ENCODE measurements at places on chromosomes 5 and 9. TPM values are rescaled to one million over a fixed set of nuclear protein-coding genes. Genes with fewer than 3 reads are reported as not detected.

- no peak for DNase-seq
Measured at GRCh38 chr9:89675058-89675742, 70.4 kb downstream of the GADD45G start.

The ARL14EPL gene
- not detected for total RNA-seq

The FABP6 gene
- total RNA-seq = not detected

The NXNL2 gene
- 5.2 TPM for total RNA-seq

- DNase-seq = no peak
Measured at GRCh38 chr9:105158898-105159297, 85.6 kb upstream of the SLC44A1 start.

The FBXL7 gene
- total RNA-seq = not detected

The PCDHAC1 gene
- 2.7 TPM for total RNA-seq

DNA sequence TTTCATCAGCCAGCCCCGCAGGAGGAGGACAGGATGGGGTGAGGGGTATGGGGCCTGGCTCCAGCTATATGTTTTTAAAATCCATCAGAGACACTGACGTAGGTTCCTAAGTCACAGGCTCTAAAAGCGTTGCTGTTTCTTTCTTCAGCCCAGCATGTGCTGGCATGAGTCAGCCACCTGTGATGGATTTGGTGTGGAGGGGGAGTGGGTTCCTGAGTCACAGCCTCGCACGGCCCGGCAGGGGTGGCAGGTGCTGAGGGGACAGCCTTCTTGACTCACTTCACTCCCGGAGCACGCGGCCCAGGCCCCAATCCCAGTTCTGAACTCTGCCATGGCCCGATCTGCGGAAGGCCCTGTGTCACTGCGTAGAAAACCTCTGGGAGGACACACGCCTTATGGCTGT lies 38.8 kb upstream of the RPL26L1 start:
- peak; percentile 63 for DNase-seq

The LCN9 gene
- total RNA-seq = not detected

The NSMF gene
- 12.0 TPM for total RNA-seq

The PCDHB15 gene
- 1.3 TPM for total RNA-seq

DNA sequence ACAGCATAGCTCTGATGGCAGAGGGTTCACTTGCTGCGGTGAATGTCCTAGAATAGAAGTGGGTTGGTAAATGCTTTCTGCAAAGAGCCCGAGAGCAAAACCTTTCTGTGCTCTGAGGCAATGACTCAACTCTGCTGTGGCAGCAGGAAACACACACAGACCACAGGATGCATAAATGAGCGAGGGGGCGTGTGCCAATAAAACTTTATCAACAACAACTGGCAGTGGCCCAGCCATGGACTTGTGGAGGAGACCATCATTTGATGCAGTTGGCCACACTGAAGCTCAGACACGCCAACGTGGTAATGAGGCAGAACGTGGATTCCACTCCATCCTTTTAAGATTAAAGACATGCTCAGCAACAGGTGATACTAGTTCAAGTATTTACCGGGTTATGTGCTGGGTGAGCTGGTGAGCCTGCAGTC lies 6.8 kb downstream of the MRPL36 start:
- peak; percentile 81 for DNase-seq

- DNase-seq = no peak
Measured at GRCh38 chr5:17156463-17156862, 61.0 kb upstream of the BASP1 start.

DNA sequence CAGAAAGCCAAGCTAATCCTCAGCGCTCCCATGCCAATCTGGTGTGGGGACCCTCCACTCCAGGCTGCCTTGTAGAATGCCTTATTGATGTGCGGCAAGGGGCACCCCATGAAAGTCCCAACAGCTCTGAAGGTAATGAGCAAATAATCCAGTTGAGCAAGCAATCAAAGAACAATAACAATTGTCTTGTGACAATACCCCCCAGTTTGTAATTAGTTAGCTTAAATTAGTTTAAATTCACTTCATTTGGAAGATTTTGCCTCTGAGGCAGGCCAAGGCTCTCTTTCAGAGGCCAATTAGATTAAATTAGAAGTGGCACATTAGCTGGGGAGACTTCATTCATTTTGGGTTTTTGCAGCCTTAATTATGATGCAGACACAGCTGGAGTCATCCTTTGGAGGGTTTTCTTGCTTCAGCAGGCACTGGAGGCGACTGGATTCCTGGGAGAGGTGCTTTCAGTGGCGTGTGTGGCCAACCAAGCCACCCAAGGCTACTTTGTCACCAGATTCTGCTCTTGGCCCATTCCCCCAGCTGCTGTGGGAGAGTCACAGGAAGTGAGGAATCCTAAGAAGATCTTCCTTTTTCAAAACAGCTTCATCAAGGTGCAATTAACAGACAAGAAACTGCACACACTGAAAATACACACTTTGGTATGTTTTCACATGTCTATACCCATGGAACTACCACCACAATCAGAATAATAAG lies 17.9 kb upstream of the FBP1 start:
- DNase-seq = no peak

DNA sequence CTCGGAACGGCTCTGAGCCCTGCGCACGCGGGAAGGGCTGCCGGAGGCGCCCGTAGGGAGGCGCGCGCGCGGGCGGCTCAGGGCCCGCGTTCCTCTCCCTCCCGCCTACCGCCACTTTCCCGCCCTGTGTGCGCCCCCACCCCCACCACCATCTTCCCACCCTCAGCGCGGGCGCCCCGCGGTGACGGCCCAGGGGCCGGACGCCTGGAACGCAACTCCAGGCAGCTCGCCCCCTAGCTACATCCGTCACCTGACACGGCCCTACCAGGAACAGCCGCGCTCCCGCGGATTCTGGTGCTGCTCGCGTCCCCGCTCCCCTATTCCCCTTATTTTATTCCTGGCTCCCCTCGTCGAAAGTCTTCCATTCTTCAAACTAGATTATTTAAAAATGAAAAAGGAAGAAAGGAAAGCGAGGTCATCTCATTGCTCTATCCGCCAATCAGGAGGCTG lies at the start of gene CDKN2B-AS1:
CDKN2B-AS1 (plus strand) TSS at position 236 of the 450 bp plus-strand sequence.
- peak; percentile 40 for DNase-seq

- DNase-seq = no peak
Measured at GRCh38 chr5:180118391-180118791, 46.8 kb upstream of the RNF130 start.

- DNase-seq = peak; percentile 23
Measured at GRCh38 chr5:17169507-17169906, 47.9 kb upstream of the BASP1 start.

GRCh38 chr9:19998153-19998552 lies 209.3 kb upstream of the SLC24A2 start:
- DNase-seq = peak; percentile 83

DNA sequence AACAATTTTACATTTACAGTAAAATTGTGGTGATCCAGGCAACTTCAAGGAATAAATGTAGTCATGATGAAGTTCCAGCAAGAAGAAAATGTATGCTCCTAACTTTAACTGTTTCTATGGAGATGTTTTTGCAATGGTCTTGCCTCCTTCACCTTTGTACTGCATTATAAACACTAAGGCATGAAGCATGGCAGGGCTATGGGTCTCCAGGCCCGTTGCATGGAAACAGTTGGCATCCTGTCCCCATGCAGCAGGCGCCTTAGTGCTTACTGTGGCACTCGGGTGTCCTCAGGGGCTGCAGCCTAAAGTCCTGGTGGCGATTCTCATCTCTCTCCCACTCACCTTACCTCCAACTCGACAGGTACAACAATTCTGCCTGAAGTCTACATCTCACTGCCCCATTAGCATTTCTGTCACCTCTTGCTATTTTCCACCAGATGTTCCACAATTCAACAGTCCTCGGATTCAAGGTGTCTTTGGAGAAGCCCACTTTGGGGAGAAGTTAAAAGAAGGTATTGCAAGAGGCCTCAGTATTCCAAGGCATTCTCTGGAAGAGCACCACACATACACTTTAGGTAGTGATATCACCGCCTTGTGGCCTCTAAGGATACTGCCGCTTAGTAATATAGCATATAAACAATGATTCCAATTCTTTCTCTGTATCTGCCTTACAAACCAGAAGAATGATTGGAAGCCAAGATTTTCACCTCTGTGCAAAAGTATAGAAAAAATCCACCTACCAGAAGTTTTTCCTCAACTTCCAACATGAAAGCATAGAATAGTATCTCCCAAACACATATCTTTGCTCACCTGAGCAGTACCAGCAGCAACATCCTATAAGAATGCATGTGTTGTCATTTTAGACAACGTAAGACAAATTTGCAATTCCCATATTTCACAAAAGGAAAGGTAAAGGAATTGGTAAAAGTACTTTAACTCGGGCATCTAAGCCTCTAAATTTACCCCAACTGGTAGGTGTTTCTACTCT lies 5.1 kb downstream of the LIFR start:
- peak; percentile 58 for DNase-seq

The KCNIP1 gene
- 32.4 TPM for total RNA-seq

DNA sequence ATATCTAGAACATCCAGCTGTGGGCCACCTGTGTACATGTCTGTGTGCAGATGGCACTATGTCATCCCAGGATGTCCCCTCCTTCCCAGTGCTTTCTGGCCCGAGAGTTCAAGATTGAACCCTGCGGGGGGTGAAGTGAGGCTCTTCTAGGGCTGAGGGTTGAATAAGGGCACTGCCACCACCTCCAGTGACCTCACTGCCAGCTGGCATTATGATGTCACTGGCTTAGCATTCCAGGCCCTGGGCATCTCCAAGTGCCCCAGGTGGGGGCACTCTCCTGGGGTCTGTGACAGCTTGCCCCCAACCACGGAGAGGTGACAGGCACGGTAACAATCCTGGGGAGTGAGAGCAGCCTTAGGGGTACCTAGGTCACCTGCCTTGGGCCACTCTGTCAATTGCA lies 27.1 kb downstream of the CXXC5 start:
- no peak for DNase-seq
